Activated naive CD4-positive, alpha-beta T cell treated with anti-CD3 and anti-CD28 coated beads, Interleukin-2, amount 50 U/mL, for 16 hours (primary cell): ENCODE measurements at places on chromosomes 11 and 22.

GRCh38 chr11:78363024-78363619 lies 54.5 kb downstream of the GAB2 start:
- no peak for DNase-seq

GRCh38 chr11:128232588-128232987 lies 354.8 kb downstream of the ETS1 start:
- peak; percentile 64 for DNase-seq

- DNase-seq: no peak
Observed at GRCh38 chr22:27637604-27638003, 164.0 kb downstream of the MN1 start.

- DNase-seq: peak; percentile 81
Observed at GRCh38 chr22:21657360-21658032, 8.3 kb upstream of the PPIL2 start.

DNA sequence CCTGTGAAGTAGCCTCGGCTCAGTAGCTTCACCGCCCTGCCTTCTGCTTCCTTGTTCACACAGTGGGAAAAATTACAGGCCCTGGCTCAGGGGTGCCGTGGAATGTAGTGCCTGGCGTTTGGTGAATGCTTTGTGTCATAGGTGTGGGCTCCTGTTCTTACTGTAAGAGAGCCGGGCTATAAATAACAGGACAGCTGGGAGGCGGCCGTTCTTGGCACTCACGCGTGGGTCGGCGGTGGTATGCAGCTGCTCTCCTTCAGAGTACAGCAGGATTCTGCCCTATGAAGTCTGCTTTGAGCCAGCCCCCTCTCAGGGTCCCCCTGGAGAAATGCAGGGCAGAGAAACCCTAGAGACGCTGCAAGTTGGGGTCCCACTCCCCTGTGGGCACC lies 84.2 kb downstream of the CTTN start:
- no peak for DNase-seq

DNA sequence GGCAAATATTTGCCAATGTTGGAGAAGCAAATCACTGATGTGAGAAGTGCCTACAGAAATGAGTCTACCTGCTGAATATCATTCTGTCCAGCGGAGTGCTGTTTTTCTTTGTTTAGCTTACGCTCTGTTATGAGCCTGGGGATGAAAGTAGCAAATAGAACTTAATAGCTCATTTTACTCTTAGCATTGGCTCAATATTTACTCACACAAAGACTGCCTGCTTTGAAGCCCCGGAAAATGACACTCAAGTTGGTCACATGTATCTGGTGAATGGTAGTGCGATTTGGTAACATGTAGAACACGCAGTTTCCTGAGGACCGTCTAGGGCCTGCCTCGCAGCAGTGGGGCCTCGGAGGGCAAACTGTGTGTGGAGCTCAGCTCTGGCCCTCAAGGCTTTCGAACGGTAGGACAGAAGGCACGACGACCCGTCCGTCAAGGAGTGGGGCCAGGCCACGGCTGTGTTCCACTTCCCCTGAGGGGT lies 38.9 kb downstream of the TBC1D22A start:
- DNase-seq: no peak
